Epithelial cell of proximal tubule (primary cell): ENCODE measurements at places on chromosomes 7 and 10. TPM values are rescaled to one million over a fixed set of nuclear protein-coding genes. Genes with fewer than 3 reads are reported as not detected.

C10orf143 gene
- total RNA-seq, result 0.22 and 4.7 TPM in 2 replicates

IFIT1B gene
- 0.36 TPM in 1 of 2 replicates, not detected in the other for total RNA-seq

OR13A1 gene
- not detected in 2 replicates for total RNA-seq

MAD1L1 gene
- 73.8 and 83.4 TPM in 2 replicates for total RNA-seq

OR9A2 gene
- total RNA-seq, result 0.17 TPM in 1 of 2 replicates, not detected in the other

DNA sequence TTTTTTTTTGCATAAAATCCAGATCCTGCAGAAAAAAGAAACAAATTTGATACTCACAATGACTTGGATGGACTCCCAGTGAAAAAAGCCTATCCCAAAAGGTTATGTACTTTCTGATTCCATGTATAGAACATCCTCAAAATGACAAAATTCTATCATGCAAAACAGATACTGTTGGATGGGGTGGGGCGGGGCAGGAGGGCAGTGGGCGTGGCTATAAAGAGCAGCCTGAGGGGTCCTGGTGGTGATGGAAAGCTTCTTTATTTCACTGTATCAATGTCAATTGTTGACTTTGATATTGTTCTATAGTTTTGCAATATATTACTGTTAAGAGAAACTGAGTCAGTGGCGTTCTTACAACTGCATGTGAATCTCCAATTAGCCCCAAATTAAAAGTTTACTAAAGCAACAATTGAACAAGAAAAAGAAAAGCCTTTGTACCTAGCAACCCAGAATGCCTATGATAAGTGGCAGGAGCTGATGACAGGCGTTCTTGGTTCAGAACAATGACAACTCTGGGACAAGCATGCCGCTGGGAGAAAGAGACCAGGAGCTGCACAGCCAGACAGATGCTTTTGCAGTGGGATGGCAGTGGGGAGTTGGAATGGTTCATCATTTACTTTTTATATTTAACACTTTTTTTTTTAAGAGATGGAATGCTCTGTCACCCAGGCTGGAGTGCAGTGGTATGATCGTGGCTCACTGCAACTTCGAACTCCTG, 101.9 kb downstream of the LHPP start:
- no peak for DNase-seq

- no peak for DNase-seq
These were observed 100.6 kb upstream of the CDK1 start for GRCh38 chr10:60677531-60678129.

DNA sequence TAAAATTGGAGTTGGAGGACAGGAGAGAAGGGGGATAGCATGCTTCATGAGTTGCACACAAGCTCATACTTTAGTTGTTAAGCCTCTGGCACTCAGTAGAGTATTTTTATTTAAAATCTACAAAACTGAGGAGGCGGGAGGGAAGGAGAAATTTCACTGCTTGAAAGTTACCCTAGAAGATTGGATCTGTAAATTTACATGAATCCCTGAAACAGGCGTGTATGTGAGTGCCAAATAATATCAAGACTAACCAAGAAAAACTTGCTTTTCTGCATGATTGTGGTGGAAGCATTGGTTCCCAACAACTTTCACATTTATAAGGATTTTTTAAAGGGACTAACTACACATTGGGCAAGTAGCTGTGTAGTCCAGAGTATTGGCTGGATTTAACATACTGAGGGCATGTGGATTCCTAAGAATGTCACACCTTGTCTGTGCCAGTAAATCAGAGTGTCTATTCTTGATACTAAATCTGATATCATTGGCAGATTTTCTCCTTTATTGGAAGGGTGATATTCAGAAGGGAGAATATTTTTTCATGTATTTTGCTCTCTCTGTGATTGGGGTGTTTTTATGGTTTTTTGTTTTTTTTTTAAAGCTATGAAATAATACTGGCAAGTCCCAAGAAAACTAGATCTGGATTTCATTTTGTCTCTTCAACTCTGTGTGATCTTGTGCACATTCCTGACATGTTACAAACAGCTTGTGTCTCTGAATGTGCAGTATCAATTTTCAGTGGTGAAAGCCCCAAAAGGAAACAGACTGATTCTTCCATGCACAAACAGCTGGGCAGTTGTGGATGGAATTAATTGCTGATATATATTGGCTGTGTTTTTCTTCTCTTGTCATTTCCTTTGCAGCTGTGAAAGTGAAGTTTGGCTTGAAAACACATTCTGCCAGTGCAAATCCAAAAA, 67.2 kb downstream of the ADD3 start:
- DNase-seq, result no peak

DNA sequence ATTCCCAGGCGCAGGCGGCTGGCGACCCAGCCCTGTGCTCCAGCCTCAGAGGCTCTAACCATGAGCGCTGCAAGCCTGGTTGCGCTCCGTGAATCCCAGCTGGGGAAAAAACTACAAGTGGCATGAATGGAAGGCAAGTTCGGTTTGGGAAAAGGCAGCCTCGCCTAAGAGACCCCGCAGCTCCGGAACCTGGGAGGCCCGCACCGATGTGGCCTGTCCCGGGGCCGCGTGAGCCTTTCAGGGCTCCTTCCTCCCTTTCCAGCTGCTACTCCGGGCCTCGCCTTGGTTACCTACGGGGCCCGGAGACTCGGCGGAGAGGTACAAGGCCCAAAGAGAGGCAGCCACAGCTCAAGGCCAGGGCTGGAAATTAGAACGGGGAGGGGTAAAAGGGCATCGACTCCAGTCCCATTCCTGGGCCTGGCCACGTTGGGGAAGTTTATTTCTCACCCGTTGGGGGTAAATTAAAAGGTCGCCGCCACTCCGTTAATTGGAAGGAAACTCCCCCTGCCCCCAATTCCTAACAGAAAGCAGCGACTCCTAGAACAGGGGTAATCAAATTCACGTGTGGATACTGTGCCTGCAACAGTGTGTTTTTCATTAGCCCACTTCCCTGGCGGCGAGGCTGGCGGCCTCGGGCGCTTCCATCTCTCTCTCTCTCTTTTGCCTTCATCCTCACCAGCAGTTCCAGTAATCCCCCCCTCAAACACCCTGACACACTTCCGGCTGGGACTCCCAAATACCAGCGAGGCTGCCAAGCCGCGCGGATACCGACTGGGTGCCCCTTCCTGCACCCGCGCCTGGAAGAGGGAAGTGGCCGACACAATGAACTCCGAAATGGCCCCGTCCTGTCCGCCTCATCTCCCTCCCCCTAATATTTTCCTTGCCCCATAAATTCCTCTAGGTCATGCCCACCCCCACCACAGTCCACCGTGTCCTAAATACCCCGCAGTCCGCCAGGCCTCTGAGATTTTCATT, 1.5 kb upstream of the HOXA9 start:
- DNase-seq, result no peak
